ENCODE measurements at places on chromosomes 12 and 14. TPM values are rescaled to one million over a fixed set of nuclear protein-coding genes. Genes with fewer than 3 reads are reported as not detected.

- no peak for DNase-seq
These were observed 160.7 kb upstream of the ARID2 start for GRCh38 chr12:45568808-45569207.

DNA sequence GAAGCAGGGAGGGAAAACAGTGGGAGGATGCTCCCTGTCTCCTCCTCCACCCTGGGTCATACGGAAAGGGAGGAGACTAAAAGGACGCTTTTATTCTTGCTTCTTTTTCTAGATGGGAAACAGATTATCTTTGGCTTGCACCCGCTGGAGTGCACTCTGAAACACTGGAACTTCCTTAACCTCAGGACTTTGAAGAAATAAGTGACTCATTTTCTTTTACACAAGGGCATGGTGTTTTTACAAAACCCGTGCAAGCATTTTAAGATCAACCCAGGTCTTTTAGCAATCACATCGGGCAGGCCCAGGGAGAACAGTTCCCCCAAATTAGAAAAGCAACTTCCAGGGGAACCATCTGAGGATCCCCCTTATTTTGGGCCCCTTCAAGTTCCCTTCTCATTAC, 80.9 kb upstream of the TSPAN11 start:
- DNase-seq = no peak

DNA sequence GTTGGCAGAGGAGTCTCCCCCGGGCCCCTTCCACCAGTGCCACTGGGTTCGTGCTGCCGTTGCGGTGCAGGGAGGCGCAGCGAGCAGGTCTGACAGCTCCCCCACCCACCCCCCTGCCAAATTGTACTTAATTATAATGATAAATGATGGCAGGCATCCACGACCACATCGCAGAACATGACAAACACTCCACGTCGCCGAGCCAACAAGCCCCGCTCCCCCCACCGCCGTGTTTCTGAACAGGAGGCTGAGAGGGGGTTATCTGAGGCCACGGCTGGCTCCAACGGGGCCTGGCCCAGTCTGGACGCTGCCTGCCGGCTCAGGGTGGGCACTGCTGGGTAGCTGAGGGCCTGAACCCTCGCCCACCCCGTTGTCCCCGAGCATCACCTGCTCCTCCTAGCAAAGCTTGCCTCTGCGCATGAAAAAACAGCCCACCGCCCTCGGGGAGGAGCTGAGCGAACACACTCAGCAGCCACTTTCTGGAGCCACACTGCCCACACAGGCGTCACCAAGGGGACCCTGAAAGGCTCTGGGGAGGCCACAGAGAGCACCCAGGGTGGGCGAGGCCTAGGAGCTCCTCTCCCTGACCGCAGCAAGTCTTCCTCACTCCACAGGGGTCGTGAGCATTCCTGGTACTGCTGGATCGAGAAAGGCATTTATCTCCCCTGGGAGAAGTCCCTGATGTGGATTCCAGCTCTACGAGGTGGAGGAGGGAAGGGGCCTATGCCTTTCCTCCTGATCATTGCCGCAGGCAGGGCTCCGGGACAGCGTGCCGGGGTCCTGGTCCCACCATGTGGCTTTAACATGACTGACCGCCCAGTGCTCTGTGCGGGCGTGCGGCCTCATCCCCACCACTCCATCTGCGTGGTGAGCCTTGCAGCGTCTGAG, 35.4 kb upstream of the DIO3 start:
- no peak for DNase-seq

DNA sequence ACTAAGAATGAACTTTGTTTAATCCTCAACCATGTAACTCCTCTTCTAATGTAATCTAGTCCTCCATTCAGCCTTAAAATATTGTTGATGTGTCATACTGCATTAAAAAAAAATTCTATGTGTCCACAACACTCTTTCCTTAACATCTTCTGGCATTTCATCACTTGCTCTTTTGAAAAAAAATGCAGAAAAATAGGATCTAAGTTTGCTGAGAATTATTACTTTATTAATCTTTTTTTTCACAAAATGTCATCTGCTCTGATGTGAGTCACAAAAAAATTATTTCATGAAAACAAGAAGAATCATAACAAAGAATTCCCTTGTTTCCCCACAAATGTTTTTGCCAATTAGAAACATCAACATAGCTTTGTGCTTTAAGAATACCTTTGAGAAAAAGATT, 410.1 kb upstream of the MGAT4C start:
- no peak for DNase-seq

GRCh38 chr14:31964490-31964889, 112.6 kb upstream of the ARHGAP5 start:
- no peak for DNase-seq

- no peak for DNase-seq
These were observed 144.5 kb downstream of the TGFB3 start for GRCh38 chr14:75837151-75837787.

DNA sequence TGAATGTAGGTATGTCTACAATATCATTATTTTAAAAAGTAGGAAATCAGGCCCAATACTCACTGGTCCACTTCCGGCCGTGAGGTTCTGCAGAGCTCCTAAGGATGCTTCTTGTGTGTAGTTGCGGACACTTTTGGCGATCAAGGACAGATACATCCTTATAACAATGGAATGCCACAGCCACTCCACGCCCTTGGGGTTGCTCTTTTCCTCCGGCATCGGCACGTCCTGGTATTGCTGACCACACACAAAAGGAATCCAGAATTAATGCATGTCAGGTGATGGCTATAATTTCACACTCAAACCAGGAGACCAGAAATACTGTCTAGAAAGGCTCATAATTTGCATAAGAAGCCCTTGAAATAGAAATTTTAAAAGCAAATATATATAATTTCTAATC, 65.6 kb upstream of the YARS2 start:
- DNase-seq = no peak

- DNase-seq = no peak
These were observed at the start of gene GSC for GRCh38 chr14:94769391-94770250. TSS of gene GSC (minus strand) at chr14:94770113. CDS start at chr14:94770015, 98 bp downstream.

- DNase-seq = no peak
These were observed 66.3 kb downstream of the CKB start for GRCh38 chr14:103456167-103456835.

The DIO2 gene
- polyA plus RNA-seq = not detected
